ENCODE measurements at places on chromosomes 5 and 9.

DNA sequence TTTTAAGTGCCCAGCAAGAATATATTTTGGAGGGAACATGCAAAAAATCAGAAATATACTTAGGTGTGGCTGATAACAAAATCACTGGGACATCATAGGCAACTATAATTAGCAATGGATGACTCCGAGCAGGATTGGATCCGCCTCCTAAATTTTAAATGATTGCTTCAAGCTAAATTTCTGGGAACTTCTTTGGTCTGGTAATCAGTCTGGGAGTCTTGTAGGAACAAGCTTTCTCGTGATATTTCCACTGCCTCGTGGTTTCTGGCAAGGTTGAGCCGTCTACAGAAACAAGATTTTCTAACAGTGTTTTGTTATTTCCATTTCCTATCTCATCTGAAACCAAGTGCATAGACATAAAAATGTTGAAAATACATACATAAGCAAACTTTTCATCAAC, 232.6 kb downstream of the BNC2 start:
- no peak for DNase-seq

GRCh38 chr9:38447703-38448102, 23.4 kb upstream of the IGFBPL1 start:
- no peak for DNase-seq

GRCh38 chr9:25472681-25473080, 205.6 kb downstream of the TUSC1 start:
- no peak for DNase-seq

- DNase-seq, result no peak
Observed at GRCh38 chr5:108418197-108418596, 36.3 kb upstream of the FBXL17 start.

GRCh38 chr9:87594194-87594593, 96.5 kb downstream of the DAPK1 start:
- no peak for DNase-seq

GRCh38 chr9:93711002-93711401, 134.6 kb downstream of the PHF2 start:
- no peak for DNase-seq

DNA sequence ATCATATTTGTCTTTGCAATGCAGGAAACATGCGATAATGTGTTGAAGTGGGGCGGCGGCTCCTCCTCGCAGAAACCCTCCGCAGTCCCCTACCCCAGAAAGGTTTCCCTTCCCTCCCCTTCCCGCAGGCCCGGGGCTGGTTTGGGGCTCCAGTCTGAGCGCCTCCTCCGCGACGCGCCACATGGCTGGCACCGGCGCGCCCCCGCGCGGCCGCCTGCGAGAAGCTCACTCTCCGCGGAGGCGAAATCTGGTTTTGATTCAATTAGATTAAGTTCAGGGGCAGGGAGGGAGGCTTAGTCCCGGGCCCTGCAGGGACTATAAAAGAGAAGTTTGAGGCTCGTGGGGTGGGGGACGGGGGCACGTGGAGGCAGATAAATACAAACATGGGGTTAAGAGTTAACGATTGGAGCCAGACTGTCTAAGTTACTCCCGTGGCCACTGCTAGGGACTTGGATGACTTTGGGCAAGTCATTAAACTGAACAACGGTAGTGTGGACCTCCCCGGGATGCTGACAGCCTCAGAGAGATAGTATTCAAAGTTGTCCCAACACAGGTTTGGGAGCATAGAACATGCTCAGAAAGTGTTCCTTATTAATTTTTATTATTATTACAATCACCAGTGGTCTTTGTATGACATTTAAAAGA, 69.4 kb downstream of the MSX2 start:
- DNase-seq, result peak; percentile 70

GRCh38 chr9:89676281-89676680, 71.5 kb downstream of the GADD45G start:
- DNase-seq, result no peak
